ENCODE measurements at places on chromosomes 3 and 15. TPM values are rescaled to one million over a fixed set of nuclear protein-coding genes. Genes with fewer than 3 reads are reported as not detected.

GRCh38 chr15:71448688-71449114 lies 333.4 kb downstream of the THSD4 start:
- peak; percentile 74 for DNase-seq

GRCh38 chr15:80789296-80789695 lies 10.1 kb downstream of the CEMIP start:
- no peak for DNase-seq

DNA sequence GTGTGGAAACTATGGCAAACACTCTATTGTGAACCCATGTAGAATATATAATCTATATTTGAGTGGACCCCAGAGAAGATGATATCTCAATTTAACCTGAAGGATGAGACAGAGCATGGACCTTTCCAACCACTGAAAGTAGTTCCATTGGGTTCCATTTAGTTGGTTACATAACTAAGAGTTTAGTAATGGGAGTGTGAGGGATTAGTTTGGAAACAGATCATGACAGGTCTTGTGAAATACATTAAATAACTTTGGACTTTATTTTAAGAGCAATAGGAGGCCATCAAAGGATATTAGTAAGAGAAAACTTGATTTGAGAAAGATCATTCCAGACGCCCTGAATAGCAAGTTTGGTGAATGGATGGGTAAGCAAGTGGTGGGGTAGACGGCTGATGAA lies 487.2 kb upstream of the ROBO2 start:
- no peak for DNase-seq

DNA sequence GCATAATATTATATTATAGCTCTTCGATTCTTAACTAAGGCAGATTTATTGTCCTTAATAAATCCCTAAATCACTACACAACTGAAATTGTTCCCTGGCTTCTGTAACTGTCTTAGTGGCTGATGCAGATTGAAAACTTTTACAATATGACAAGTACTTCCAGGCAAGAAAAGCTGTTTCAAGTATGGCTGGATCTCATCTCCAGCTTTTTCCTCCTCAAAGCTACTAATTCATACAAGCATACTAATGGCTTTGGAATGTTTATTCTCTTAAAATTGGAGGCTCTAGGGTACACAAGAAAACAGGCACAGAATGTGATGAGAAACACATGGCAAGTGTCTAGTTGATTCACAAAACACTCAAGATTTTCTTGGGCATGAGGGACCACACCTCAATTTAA lies 351.5 kb upstream of the ICE2 start:
- DNase-seq, result no peak

DNA sequence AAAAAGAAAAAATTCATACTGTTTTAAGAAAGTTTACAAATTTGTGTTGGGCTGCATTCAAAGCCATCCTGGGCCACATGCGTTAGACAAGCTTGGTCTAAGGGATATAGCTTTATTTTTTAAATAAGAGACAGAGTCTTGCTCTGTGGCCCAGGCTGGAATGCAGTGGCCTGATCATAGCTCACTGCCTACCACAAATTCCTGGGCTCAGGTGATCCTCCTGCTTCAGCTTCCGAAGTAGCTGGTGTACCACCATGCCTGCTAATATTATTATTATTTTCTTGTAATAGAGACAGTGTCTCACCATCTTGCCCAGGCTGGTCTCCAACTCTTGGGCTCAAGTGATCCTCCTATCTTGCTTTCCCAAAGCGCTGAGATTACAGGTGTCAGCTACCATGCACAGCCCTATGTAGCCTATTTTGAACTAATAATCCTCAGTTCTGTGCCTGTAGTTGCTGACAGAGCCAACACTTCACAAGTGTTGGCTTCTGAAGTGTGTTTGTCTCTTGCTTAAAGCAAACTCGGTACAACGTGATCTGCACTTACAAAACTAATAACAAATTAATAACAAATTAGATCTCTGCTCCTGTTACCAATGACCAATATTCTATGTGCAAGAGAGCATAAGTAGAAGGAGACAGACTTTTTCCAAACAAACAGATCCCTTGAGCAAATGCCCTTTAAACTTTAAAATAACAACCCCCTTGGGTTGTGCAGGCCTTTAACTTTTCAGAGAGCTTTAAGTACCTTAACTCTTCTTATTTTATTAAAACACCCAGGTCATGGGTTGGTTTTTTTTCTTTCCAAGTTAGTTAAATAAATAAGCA lies 135.2 kb downstream of the VGLL4 start:
- no peak for DNase-seq

DNA sequence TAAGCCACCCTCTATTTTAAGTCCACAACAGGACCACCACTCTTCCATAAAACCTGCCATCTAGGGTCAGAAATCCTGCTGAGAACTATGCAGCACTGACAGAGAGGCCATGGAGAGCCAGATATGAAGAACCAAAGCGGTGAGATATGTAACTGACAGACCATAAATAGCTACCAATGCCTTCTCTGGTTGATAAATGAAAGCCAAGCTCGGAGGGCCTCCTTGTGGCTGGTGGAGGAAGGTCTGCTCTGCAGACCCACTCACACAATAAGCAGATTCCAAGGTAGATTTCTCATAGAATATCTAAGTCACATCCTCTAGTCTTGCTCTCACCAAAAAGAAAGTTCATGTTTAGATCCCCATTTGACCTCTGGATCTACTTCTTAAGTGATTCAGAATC lies 38.9 kb downstream of the RYK start:
- no peak for DNase-seq

The MYLK gene
- 92.8 TPM for total RNA-seq

The UQCRC1 gene
- 317 TPM for total RNA-seq

Measured in lower leg skin (tissue), 4 donors.